Stimulated activated CD4-positive, alpha-beta T cell treated with anti-CD3 and anti-CD28 coated beads, Interleukin-15, amount 100 ng/mL, for 1 hour (primary cell): ENCODE measurements at places on chromosomes 5 and 9.

- no peak for DNase-seq
These were observed 17.3 kb downstream of the EEIG1 start for GRCh38 chr9:127963359-127964064.

GRCh38 chr5:101143526-101143925 is 240.4 kb upstream of the ST8SIA4 start:
- DNase-seq: no peak

DNA sequence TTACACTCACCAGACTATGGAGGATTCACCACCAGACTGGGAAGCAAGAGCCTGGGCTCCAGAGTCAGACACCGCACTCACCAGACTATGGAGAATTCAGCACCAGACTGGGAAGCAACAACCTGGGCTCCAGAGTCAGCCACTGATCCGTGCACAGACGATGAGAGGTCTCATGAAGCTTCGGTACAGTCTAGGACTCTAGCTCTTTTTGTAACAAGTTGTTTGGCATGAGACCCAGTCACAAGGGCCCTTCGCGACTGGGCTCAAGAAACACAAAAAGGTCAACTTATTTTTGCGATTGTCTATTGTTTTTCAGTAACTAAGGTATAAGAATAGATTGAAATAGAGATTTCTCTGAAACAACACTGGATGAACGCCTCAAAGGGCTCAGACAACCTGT is 192.7 kb upstream of the ADAMTSL1 start:
- no peak for DNase-seq

GRCh38 chr9:113640418-113640817 is 176.9 kb downstream of the RGS3 start:
- DNase-seq: no peak

- DNase-seq: no peak
These were observed 34.8 kb upstream of the IFNK start for GRCh38 chr9:27489087-27489876.

DNA sequence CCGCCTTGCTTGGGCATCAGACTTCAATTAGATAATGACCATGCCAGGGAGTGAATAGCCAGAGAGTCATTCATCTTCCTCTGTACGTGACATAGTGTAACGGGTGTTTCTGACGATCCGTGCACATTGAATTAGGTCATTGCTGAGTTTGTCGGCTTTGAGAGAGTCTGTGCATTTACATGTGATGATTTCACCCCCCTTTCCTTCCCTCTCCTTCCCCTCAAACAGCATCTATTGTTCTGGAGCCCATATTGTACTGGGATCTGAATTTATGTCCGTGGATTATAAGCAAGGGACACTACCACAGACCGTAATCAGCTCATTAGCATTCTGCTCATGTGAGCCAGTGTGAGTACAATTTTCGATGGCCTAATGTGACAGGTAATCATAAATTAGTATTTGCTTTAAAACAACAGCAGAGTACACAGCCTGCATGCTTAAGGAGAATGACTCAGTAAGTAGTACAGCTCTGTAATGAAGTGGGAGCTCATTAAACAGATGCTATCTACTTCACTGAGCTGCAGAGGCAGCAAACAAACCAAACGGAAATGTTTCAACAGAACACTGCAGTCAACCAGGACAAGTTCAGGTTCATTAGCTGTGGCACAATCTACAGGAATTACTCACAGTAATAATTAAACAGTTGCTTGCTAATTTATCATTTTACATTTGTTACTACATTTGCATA is 302.1 kb downstream of the CSNK1G3 start:
- no peak for DNase-seq

DNA sequence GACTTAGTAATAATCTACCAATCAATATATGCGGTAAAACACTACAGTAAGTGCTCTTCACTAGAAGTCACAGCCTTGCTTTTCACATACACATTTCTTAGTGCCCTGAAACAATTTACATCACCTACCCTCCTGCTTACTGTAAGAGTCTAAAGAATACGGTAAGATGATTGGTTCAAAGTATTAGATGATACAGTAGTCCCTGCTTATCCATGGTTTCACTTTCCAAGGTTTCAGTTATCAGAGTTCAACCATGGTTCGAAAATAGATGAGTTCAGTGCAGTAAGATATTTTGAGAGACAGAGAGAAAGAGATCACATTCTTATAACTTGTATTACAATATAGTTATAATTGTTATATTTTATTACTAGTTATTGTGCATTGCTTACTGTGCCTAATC is 83.0 kb downstream of the CPLANE1 start:
- no peak for DNase-seq

GRCh38 chr9:88891040-88891439 is 100.2 kb upstream of the S1PR3 start:
- DNase-seq: no peak

- DNase-seq: no peak
These were observed 60.1 kb downstream of the GADD45G start for GRCh38 chr9:89664896-89665329.

- DNase-seq: no peak
These were observed 133.8 kb downstream of the DENND1A start for GRCh38 chr9:123796094-123796493.

- DNase-seq: no peak
These were observed 469.1 kb downstream of the ZSWIM6 start for GRCh38 chr5:61801174-61801573.

GRCh38 chr5:43020399-43020746 is 19.7 kb downstream of the ANXA2R start:
- no peak for DNase-seq

- no peak for DNase-seq
These were observed 91.5 kb downstream of the LMNB1 start for GRCh38 chr5:126868338-126869004.

DNA sequence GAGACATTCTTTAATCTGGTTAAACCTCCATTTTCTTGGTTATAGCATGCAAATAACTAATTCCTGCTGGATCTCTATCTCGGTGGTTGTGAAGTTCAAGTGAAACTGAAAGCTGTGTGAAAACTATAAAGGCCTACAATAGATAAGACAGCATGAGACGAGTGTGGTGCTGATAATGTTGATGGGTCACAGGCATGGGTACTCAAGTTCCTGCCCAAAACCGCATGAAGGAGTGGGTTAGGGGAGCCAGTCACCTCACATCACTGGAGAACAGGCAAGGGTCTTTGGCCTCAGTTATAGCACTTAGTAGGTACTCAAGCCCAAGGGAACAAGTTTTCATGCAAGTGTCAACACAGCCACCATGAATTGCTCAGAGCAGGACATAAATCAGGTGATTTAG is 16.7 kb downstream of the HMHB1 start:
- no peak for DNase-seq

DNA sequence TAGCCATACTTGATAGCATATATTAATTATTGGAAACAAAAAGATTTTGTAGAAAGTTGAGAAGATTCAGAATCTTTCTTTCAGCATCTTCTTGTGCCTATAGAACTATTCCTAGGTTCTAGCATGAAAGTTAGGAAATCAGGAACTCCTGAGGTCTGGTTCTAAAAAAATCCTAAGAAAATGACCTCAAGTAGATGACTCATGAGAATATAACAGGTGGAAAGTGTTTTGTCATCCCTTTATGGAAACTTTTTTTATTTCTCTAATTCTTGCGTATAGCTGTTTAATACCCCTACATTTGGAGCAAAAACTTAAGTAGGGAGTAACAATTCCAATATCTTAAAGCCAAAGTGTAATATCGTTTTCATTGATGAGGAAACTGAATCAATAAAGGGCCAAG is 574.1 kb downstream of the NR2F1-AS1 start:
- DNase-seq: no peak
